ENCODE measurements at places on chromosomes 16 and 17. TPM values are rescaled to one million over a fixed set of nuclear protein-coding genes. Genes with fewer than 3 reads are reported as not detected.

The JMJD6 gene
- total RNA-seq: 27.2 TPM

The SLC4A1 gene
- total RNA-seq: not detected

The GUCY2D gene
- total RNA-seq: not detected

The GNG13 gene
- total RNA-seq: not detected

The CRHR1 gene
- total RNA-seq: not detected

The ADAM11 gene
- total RNA-seq: 0.23 TPM

The GAS7 gene
- 1.2 TPM for total RNA-seq

The LYRM1 gene
- total RNA-seq: 40.8 TPM

The RPA1 gene
- 23.3 TPM for total RNA-seq

The CDC27 gene
- total RNA-seq: 80.3 TPM

The FA2H gene
- 0.34 TPM for total RNA-seq

The C16orf92 gene
- not detected for total RNA-seq

The TP53 gene
- total RNA-seq: 94.8 TPM

The SOCS3 gene
- 79.9 TPM for total RNA-seq

The ADAD2 gene
- total RNA-seq: 0.06 TPM

The ZNRF1 gene
- 39.3 TPM for total RNA-seq

The CORO6 gene
- total RNA-seq: 13.0 TPM

The LRRC37A gene
- total RNA-seq: 0.78 TPM

The CDRT15L2 gene
- total RNA-seq: not detected

The SYT17 gene
- 5.8 TPM for total RNA-seq

The KRT27 gene
- total RNA-seq: not detected

The PIK3R6 gene
- 1.2 TPM for total RNA-seq

The MYO15A gene
- total RNA-seq: 0.18 TPM

The CIAO2B gene
- total RNA-seq: 85.1 TPM

The ERCC4 gene
- 8.2 TPM for total RNA-seq

The IGF2BP1 gene
- 21.9 TPM for total RNA-seq

The KRT36 gene
- not detected for total RNA-seq

The RNF112 gene
- not detected for total RNA-seq

The SLC12A3 gene
- not detected for total RNA-seq

The KRTAP9-8 gene
- total RNA-seq: not detected

The ACAP1 gene
- total RNA-seq: not detected

The PPL gene
- 0.18 TPM for total RNA-seq
